ENCODE measurements at places on chromosomes 6 and 20. TPM values are rescaled to one million over a fixed set of nuclear protein-coding genes. Genes with fewer than 3 reads are reported as not detected.
A peak's percentile ranks its signal among the peaks of the same experiment; 100 is the strongest.

SLC22A16 gene
- total RNA-seq, result not detected

VWA7 gene
- 5.2 TPM for total RNA-seq

SMPDL3A gene
- 0.17 TPM for total RNA-seq

BHLHE23 gene
- not detected for total RNA-seq

DNA sequence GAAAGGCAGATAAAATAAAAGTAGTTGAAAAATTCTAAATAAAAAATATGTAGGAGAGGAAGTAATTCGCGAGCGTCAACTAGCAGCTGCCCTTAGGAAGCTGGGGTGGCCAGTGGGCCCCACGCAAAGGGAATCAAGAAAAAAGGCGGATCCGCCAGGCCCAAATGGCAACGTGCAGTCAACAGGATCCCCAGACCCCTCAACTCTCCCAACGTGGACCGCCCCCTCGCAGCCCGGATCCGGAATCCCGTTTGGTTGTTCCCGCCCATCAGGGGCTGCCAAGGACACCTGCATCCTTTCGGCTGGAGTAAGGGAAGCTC, 296 bp downstream of the DZANK1 start:
- DNase-seq, result no peak

DNA sequence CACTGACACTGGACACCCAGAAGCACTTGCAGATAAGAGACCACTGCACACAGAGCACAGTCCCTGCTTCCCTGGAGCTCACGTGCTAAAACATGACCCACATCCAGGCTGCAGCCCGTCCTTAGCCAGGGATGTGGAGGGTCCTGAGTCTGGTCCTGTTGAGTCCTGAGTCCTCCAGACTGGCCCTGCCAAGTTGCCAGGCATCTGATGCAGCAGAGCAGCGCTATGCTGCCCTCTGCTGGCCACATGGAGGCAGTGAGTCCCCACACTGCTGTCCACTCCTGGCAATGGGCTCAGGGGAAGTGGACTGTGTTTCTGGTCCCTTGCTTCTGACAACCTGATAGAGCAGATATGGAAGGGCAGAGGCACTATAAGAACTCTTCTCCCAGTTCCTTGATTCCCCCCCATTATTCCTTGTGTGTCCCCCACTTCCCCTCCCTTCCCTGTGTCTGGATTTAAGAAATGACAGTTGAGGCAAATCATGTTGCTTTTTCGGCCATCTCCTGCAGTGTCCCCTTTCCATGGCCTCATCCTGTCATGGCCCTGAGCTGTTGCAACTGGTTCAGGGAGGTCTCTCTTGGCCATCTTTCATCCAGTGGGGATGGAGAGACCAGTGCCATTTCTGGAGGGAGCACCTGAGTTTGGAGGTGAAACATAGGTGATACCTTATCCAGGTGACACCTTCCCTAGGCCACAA, 86.0 kb downstream of the DHX35 start:
- DNase-seq, result peak; percentile 83

- DNase-seq, result no peak
Observed at GRCh38 chr20:24032400-24032898, 43.9 kb upstream of the GGTLC1 start.

GRCh38 chr6:21327326-21328112, 266.0 kb upstream of the SOX4 start:
- no peak for DNase-seq
